T1000 (cell line): ENCODE measurements at places on chromosomes 7 and 10.

GRCh38 chr7:19567011-19567410 lies 141.8 kb downstream of the POLR1F start:
- DNase-seq = no peak

- DNase-seq = no peak
Measured at GRCh38 chr10:14032406-14032998, 298.2 kb downstream of the FRMD4A start.

DNA sequence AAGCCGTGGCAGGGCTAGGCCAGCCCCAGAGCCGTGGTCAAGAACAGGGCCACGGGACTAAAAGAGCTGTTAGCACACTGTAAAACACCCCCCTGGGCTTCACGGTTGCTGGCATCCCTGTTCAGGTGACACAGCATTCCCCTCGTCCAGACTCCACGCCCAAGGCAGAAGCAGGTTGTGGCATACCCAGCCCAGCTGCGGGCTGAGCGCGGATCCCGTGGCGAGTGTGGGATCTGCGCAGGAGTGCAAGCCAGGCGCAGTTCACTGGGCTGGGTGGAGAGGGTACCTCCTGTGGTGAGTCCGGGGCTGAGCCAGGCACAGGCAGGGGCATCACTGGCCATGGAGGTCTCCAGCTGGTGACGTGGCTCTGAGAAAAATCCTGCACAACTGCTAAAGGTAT lies 199.1 kb downstream of the FZD1 start:
- DNase-seq = no peak

DNA sequence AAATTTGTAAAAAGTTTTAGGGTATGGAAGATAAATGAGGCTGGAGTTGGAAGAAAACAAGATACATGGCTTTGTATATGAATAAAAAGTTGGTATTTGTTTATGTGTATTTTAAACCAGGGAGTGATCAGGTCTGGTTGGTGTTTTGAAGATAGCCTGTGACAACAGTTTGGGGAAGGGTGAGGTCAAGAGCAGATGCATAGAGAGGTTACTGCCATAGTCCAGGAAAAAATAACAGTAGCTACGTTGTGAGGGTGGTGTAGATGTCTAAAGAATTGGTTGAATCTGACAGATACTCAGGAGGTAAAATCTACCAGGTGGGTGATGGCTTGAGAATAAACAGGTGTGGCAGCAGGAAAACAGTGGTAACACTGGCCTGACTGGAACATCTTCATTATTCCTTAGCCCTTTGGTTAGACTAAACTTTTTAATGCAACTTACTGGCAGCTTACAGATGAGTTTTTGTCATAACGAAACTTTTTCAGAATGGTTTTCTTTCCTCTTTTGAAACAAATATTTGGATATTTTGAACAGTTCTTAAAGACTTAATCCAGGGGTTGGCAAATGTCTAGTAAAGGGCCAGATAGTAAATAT lies 25.5 kb downstream of the ZNRF2 start:
- no peak for DNase-seq

- no peak for DNase-seq
Measured at GRCh38 chr7:22832401-22832800, 9.8 kb upstream of the TOMM7 start.

DNA sequence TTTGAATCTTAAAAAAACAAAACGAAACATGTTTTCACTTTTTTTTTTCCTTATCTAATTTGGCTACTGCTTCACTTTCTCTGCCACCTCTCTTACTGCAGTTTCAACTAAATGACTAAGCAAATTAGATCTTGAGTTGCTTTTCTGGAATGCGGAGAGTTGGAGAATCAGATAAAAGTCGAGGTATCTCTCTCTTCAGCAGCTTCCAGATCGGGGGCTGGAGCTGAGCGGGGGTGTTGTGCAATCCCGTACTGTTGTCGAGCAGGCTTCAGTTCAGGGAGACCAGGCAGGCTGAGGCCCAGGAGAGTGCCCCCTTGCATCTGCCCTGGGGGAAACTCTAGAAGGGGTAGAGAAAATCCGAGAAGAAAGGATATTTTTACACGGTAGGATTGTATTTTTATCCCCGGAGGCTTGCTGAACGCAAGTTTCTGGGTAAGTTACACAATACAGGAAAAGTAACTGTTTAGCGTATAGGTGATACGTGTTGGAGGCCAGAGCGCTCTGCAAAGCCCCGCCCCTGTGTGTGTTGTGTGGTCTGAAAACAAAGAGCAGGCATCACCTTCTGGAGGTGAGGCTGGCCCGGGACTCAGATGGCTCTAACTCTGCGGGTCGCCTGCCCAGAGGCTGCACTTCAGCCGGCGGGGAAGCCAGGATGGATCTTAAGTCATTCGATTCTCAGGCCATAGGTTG lies 116.6 kb downstream of the KLF6 start:
- DNase-seq = no peak

- DNase-seq = no peak
Measured at GRCh38 chr7:99694912-99695304, 15.1 kb upstream of the CYP3A5 start.

- DNase-seq = peak; percentile 34
Measured at GRCh38 chr7:69395061-69395714, 203.1 kb upstream of the AUTS2 start.

GRCh38 chr7:71235253-71235652 lies 103.3 kb downstream of the GALNT17 start:
- no peak for DNase-seq

DNA sequence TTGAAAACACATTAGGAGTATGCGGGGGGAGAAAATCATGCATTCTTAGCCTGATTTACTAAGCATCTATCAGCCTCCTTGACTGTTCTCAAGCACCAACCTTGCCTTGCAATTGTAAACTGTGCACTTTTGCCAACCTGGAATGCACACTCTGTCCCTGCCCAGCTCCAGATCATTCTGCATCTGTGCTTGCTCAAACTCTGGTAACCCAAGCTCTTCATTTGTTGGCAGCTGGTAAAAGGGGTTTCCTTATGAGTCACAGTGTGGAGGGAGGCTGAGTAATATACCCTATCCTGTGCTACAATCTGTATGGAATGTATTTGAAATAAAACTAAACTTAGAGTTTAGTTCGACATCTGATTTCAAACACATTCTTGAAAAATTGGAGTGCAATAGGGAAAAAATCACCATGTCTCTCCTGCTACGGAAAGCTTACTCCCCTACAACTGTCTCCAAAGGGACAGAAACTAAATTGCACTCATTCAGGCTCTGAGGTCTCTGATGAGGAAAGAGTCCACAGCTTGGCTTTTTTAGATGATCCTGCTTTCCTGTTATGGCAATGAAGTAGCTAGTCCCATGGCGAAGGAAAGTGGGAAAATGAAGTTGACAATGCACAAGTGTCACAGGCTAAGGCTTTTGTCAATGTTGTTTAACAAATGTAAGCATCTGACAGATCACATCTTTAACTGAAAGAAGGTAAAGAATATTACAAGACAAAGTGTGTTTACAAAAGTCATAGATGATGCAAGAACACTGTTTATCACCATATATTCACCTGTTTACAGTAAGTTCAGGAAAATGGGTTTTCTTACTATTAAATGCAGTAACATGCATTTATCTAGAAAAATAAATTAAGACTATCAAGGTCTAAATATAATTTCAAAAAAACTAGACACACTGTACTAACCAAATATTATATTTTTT lies 61.9 kb downstream of the TES start:
- DNase-seq = peak; percentile 28

DNA sequence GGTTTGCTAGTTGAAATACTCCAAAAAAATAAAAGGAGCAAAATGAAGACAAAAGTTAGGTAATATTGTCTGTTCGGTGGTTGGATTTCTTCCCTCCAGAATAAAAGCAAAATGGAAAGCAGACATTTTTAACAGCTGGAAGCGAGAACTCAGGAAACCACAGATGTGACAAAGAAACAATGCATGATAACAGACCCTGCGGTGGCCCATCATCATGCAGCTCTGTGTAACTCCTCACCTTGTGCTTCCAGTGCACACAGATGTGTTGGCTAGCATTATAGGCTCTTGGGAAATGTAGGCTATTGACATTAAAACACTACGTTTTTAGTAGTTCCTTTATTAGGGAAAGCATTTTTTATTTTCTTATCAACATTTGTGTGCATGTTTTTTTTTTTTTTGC lies 53.9 kb upstream of the ARL4A start:
- no peak for DNase-seq

- DNase-seq = peak; percentile 43
Measured at GRCh38 chr7:29564496-29565223, 1.0 kb downstream of the PRR15 start.

DNA sequence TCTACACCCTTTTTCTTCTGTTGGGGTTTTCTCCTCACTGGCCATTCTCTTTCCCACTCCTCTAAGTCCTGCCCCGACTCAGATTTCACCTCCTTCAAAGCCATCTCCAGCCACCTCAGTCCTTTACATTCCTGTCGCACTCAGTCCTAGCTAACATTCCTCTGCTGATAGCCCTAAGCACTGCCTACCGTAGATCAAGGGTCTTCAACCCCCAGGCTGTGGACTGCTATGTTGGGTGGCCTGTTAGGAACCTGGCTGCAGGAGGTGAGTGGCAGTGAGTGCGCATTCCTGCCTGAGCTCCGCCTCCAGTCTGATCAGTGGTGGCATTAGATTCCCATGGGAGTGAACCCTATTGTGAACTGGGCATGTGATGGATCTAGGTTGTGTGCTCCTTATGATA lies 11.2 kb downstream of the PFKFB3 start:
- DNase-seq = no peak

GRCh38 chr7:55363386-55364170 lies 1.6 kb upstream of the LANCL2 start:
- no peak for DNase-seq

GRCh38 chr10:34423673-34424625 lies 391.1 kb downstream of the PARD3 start:
- no peak for DNase-seq

- peak; percentile 66 for DNase-seq
Measured at GRCh38 chr7:105013816-105014692, at the start of gene KMT2E. KMT2E (plus strand) TSS chr7:105014205; CDS start chr7:105040953, 26,748 bp downstream.

DNA sequence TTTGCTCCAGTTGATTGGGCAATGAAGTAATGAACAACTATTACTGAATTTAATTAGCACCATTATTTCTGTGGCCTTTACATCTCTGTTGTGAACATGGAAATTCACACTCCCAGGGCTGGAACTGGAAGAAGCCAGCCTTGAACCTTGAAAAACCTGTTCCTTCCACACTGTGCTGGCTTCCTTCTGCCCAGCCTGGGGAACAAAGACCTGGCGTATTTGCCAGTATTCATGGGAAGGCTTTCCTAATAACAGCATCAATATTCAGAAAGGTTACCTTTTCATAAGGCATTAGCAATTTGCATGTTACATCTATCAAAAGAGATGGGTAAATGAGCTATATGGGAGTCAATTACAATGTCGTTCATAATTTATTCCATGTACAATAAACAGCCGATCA lies 1.3 kb downstream of the C10orf90 start:
- no peak for DNase-seq

DNA sequence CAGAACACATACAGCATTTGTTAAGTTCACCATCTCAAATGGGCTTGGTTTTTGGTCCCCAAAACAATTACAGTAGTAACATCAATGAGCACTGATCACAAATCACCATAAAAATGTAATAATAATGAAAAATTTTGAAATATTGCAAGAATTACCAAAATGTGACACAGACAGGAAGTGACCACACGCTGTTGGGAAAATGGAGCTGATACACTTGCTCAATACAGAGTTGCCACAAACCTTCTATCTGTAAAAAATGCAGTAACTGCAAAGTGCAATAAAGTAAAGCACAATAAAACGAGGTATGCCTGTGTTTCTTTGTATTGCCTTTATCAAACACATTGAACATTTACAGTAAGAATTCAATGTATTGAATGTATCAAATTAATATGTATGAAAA lies 262.7 kb downstream of the CTNNA3 start:
- DNase-seq = no peak

GRCh38 chr10:81019029-81019890 lies 481.6 kb downstream of the SH2D4B start:
- peak; percentile 36 for DNase-seq

DNA sequence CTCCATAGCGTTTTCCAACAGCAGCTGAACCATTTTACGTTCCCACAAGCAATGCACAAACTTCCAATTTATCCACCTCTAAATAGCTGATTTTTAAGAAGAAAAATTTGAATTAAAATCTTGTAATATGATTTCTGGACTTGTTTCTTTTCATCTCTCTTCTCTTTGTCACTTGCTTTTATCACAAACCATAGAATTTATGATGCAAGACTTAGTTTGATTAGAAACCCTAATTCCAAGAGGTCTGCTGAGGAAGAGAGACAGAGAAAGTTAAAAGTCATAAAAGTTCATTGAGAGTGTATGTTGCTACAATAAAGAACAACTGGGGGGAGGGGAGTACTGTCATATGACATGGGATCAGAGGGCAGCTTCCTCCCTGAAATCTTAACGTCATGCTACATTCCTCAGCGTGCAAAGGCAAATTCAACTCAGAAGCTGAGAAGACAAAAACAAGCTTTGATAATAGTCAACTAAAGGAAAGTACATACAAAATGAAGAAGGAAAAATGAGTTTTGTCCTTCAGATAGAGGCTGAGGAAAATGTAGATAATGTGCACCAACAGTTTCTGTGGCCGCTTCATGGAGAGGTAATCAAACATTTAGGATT lies 18.4 kb upstream of the CUBN start:
- no peak for DNase-seq

DNA sequence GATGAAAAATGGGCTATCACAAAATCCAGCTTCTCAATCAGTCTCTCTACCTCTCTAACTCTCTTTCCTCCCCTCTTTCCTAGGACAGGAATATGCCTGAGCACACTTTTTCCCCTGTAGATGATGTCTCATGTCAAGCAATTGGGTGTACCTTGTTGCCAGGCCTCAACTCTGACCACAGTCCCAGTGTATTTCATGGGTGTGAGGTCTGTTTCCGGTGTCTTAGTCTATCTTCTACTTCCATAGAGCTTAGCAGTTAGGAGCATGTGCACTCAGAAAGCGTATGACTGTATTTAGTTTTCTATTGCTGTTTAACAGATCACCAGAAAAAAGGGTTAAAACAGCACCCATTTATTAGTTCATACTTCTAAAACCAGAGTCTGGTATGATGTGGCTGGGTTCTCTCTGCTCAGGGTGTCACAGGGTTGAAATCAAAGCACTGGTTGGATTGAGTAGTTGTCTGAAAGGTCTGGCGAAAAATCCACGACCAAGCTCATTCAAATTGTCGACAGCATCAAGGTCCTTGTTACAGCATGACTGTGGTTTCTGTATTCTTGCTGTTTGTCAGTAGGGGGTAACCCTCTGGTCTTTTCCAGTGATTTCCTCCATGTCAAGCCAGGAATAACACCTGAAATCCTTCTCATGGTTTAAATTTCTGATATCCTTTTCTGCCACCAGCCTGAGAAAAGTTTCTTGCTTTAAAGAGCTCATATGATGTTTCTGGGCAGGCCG lies 130.0 kb downstream of the THSD7A start:
- DNase-seq = no peak

- no peak for DNase-seq
Measured at GRCh38 chr7:132511387-132511786, 64.9 kb downstream of the PLXNA4 start.
